DMS 273 treated with DMSO at 0.1 percent for 48 hours (cell line): ENCODE measurements at places on chromosomes 11 and 22.

DNA sequence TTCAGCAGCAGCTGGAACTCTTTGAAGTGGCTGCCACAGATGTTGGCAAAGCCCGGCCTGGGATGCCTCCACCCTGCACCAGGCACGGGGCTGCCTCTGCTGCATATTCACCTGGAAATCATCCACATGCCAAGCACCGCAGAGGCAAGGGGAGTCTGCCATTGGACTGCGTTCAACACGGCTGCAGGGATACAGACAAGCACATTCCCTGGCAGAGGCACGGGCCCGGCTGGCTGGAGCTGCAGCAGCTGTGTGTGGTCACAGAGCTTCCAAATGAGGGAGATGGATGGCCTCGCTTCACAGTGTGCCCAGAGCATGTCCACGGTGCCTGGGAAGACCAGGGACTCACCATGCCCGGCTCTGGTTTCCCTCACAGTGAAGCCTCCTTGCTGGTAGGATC lies 1378.9 kb downstream of the TBC1D22A start:
- no peak for DNase-seq

DNA sequence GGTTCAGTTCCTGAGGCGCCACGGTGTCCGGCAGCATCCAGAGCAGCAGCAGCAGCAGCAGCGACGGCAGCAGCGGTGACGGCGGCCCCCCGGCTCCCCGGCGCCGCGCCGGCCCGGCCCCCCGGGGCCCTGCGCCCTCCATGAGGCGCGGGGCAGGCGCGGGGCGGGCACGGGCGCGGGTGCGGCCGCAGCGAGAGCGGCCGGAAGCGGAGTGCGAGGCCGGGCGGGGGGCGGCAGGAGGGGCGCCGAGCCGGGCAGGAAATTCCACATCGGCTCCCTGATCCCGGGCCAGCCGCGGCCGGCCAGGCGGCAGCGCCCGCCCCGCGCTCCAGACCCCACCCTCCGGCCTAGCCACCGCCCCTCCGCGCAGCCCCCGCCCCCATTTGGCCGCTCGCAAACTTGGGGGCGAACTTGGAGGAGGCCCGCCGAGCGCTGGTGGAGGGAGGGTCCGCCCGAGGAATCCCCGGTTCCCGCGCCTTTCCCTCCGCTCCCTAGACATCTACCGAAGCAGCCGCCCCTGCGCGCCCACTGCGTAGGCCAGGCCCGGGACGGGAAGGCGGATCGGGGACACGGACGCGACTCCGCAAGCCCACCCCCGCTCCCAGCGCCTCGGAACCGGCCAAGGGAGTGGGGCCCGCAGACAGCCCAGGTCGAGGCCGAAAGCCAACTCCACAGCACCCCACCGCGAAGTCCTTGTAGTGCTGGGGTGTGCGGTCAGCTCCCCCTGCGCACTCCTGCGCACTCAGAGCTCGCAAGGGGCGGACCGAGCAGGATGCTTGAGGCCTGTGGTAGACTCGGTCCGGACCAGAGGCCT lies at the start of gene SCARF2:
SCARF2 (minus strand) TSS at position 213 of the 814 bp plus-strand sequence; CDS start at position 142, 71 bp downstream.
- DNase-seq: no peak

GRCh38 chr11:118164885-118165284 lies 11.6 kb downstream of the SCN2B start:
- DNase-seq: no peak

DNA sequence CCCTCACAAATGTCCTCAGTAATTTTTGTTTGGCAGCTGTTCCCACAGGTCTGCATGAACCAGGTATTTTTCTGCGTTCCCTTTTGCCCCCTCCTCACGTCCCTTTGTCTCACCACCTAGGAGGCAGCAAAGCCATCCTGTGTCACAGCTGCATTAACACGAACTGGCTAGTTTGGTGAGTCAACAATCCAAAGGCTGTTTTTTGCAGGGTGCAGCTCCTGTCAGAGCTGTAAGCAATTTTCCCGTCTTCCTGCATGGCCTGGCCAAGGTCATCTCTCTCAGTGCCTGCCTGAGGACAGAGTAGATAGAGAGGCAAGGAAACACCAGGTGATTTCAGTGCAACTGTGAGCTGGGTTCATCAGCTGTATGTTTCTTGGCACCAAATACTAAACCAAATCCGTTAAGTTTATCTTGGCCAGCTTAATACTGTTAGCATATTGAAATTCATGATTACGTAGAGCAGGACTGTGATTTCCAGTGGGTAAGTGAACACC lies 20.6 kb upstream of the VSIG10L2 start:
- DNase-seq: no peak

DNA sequence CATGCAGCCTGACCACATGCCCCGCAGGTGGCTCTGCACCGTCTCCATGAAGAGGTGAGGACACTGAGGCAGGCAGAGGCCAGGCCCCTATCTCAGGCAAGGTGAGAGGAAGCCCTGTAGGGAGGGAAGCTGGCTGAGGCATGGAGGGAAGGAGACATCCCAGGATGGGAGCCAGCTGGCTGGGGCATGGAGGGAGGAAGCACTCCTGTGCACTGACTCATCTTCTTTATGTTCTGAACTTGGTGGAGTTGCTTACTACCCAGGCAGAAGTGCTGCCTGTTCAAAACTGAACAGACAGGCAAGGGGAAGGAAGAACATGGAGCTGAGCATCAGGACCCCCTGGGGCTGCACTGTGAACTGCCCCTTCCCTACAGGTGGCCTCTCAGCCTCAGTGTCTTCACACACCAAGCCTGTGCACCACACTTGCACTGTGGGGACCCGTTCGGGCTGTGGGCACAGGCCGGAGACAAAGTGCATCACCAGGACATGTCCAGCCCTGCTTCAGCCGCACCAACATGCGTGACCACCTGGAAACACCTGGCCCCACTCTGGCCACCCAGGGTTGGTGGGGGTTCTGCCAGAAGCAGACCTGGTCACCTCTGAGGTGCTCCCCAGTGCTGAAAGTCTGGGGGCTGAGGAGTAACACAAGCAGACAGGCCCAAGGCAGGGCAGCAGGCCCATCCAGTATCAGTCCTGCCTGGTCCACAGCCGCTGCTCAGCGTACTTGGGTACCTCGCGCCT lies 55.5 kb downstream of the DGCR2 start:
- no peak for DNase-seq

- no peak for DNase-seq
These were observed 48.1 kb upstream of the CWF19L2 start for GRCh38 chr11:107505647-107506225.

- no peak for DNase-seq
These were observed 16.9 kb downstream of the TSPAN4 start for GRCh38 chr11:859394-860131.

DNA sequence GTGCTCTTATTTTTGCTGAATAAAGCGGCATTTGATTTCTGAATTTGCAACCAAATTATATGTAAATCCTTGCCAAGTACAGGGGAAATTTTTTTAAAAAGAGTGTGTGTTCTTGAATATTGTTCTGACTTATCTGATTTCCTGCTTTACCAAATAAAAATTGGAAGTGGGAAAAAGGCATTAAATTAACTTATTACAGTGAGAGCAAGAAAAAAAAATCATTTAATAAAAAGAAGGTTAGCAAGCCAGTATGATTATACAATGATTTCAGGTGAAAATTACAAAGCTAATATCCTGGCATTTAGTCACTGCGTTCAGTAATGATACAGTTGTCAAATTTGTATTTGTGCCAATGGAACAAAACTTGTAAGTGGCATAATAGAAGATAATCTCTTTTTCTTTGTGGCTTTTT lies 82.1 kb upstream of the PPARA start:
- no peak for DNase-seq

GRCh38 chr22:20625270-20625669 lies 117.9 kb downstream of the MED15 start:
- DNase-seq: no peak

DNA sequence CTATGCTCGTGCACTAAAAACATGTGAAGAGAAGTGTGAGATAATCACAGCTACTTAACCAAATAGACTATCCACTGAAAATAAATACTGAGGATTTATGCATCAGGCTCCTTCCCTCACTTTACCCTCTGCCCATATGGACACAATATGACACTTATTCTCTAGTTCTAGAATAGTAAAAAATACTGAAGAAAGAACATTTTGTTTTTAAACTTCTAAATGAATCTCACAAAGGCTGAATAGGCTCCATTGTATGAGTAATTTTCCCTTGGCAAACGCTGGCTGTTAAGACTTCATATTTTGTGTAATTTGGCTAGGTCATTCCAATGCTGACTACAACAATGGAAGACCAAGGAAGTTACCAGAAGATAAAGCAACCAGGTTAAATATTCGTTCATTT lies 9.9 kb downstream of the HPS5 start:
- DNase-seq: no peak

DNA sequence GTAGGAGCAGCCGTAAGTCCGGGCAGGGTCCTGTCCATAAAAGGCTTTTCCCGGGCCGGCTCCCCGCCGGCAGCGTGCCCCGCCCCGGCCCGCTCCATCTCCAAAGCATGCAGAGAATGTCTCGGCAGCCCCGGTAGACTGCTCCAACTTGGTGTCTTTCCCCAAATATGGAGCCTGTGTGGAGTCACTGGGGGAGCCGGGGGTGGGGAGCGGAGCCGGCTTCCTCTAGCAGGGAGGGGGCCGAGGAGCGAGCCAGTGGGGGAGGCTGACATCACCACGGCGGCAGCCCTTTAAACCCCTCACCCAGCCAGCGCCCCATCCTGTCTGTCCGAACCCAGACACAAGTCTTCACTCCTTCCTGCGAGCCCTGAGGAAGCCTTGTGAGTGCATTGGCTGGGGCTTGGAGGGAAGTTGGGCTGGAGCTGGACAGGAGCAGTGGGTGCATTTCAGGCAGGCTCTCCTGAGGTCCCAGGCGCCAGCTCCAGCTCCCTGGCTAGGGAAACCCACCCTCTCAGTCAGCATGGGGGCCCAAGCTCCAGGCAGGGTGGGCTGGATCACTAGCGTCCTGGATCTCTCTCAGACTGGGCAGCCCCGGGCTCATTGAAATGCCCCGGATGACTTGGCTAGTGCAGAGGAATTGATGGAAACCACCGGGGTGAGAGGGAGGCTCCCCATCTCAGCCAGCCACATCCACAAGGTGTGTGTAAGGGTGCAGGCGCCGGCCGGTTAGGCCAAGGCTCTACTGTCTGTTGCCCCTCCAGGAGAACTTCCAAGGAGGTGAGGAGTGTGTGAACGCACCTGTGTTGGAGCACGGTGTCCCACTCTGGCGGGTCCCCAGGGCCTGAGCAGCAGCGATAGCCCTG lies at the start of gene TAGLN:
TAGLN (plus strand) TSS at position 318 of the 863 bp plus-strand sequence. CDS start 3,644 bp downstream, outside the sequence.
- DNase-seq: no peak
